IMR-90 (cell line): ENCODE measurements at places on chromosomes 11 and 22. TPM values are rescaled to one million over a fixed set of nuclear protein-coding genes. Genes with fewer than 3 reads are reported as not detected.

The TMEM45B gene
- total RNA-seq, result not detected in 2 replicates

The RHBDD3 gene
- 5.7 and 6.9 TPM in 2 replicates for total RNA-seq

DNA sequence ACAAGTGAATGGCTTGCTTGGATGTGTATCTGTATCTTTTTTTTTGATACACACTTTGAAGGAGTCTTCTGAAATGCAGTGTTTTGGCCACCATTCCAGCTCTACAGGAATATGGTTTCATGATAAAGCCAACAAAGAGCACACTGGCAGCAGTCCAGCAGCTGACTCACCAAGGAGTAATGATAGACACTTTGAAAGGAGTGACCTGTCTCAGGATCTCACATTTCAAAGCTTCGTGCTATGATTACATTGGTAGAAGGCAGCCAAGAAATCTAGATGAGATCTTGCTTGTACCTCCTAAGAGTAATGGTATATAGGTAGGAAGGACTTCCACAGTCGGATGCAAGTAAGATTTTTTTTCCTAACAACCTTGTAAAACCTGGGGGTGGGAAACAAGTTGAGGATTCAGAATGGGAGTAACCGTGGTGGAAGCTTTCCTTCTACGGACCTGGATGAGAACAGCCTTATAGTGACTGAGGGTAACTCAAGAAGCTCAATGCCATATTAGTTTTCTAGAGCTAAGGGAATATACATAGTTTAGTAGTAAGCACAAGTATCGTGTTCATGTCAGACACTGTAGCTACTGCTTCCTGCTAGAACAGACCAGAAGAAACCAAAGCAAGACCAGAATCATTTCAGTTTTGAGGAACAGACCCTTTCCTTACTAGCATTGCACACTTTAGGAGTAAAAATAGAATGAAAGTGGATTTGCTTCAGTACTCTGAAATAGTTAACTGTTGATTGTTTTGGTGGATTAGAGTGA, 25.0 kb downstream of the MTMR3 start:
- DNase-seq, result peak; percentile 99

DNA sequence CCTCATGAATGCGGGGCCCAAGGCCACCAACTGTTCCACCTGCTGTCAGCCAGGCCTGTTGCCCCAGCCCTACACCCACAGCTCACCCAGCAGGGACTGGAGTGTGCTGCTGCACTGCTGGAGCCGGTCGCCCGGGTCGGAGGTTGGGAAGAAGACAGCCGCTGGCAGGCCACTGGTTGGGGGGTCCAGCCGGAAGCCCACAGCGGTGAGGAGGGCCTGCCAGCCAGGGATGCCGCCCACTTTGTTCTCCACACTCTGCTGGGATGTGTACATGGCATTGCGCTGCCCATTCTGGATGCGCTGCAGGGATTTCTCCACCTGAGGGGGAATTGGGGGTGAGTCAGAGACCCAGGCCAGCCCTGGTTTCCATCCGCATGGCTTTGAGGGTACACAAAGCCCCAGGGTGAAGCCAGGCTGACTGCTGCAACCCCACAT, 74.2 kb upstream of the PITPNB start:
- DNase-seq, result no peak

DNA sequence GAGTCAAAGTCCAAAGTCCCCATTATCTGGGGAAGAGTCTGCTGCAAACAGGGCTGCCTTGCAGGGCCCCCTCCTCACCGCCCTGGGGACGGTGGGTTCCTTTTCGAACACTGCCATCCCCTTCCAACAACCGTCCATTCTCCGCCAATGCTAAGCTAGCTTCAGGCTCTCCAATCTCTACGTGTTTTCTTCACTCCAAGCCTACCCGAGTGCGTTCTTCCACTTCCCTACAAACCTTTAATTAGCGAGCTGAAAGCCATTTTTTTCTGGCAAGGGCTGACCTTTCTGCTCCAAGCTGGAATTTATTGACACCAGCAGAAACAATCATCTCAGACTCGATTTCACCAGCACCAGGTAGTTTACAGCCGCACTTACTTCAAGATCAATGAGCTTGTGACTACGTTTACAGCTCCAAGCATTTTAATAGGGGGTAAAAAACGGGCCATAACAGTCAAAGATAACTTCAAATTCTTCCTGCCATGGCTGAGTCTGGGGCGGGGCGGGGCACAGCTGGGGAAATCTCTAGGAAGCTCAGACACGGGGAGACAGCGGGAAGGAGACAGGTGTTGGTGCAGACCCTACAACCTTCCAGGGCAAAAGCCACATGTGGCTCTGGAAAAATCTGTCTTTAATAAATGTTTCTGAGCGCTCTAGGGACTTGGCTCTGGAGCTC, 82.2 kb downstream of the PHF21B start:
- no peak for DNase-seq
